Cortex of kidney (tissue), 1 donor: ENCODE measurements at places on chromosomes 13 and 19.

DNA sequence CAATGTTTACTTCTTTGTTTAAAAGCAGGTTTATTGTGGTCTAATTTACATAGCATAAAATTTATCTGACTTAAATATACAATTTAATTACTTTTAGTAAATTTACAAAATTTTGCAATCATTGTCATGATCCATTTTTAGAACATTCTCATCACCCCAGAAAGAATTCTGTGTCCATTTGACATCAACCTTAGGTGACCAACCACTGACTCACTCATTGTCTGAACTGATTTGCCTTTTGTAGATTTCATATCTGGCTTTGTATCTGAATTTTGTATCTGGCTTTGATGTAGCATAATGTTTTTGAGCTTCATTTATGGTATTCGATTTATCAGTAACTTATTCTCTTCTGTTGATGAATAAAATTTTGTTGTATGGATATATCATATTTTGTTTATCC, 40.4 kb downstream of the EDNRB start:
- DNase-seq: no peak

- no peak for DNase-seq
These were observed 4.9 kb upstream of the ZC3H13 start for GRCh38 chr13:46057256-46058015.

DNA sequence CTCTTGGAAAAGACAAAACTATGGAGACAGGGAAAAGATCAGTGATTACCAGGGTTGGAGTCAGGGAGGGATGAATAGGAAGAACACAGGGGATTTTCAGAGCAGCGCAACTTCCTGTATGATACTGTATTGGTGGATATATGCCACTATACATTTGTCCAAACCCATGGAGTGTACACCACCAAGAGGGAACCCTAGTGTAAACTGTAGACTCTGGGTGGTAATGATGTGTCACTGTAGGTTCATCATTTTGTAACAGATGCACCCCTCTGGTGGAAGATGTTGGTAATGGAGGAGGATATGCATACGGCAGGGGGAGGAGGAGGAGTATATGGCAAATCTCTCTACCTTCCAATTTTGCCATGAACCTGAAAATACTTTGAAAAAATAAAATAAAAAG, 68.1 kb downstream of the UFM1 start:
- no peak for DNase-seq

GRCh38 chr13:80145171-80145690, 195.7 kb downstream of the SPRY2 start:
- no peak for DNase-seq

- no peak for DNase-seq
These were observed 17.0 kb upstream of the PRR20A start for GRCh38 chr13:57123681-57124080.

DNA sequence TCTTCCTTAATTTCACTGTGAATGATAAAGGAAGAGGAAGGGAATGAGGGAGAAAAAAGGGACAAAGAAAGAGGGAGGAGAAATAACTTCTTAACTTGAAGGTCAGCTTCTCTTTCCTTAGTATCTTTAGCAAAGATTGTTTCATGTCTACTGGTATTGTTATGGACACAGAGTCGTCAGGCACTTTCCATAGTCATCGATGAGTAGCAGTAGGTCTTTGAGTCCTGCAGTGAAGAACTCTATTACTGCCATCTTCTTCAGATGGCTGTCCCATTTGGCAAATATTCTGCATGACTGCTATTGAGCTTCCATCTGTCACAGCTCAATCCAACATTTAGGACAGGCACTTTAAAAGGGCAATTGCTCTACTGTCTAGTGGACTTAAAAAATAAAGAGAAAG, 2463.1 kb downstream of the PCDH9 start:
- no peak for DNase-seq
